ENCODE measurements at places on chromosomes 5 and 9.

DNA sequence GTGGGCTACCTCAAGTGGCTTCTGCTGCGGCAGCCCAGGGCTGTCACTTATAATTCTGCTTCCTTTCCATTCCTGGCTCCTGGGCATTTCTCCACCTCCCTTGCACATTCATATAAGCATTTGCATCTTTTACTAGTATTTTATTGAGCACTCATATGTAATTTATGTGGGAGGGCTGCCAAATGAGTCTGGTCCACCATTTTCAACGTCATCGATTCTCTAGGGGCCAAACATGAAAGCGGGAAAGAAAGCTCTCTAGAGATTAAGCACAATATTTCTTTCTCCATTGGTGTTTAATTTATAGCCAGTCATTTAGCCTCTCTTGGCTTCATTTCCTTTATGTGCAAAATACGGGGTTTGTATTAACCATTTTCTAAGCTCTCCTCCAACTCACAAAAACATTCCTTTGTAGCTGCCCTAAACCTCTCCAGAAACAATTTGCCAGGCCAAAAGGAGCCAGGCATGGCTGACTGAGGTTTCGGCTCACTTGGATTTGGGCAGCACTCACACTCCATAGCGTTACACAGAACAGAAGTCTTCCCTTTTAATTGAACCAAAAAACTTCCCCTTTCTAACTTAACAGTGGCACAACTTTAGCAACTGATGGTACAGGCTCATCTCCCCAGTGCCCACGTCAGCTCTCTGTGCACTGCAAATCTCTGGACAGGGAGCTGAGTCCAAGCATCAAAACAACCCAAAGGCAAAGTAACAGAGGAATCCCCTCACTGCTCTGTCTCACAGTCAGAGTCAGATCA lies 183.5 kb downstream of the ROR2 start:
- no peak for DNase-seq

DNA sequence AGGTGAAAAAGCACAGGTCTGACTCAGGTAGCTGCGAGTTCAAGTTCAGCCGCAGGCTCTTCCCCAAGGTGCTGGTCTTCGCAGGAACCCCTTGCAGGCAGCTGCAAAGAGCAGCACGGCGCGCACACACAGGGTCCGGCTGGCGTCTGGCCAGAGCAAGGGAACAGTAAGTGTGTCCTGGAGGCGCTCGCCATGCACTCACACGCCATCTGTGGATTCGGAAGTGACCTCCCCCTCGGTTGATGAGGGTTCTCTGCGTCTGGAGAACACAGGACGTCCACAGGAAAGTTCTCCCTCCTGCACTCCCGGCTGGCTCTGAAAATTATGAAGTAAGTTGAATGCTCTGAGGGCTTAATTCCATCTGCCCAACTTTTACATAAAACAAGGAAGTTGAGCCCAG lies 14.0 kb upstream of the EGFL7 start:
- no peak for DNase-seq

- DNase-seq: no peak
Measured at GRCh38 chr9:120310035-120310434, 269.9 kb downstream of the CDK5RAP2 start.

GRCh38 chr5:132103969-132104391 lies 30.4 kb downstream of the CSF2 start:
- no peak for DNase-seq

- peak; percentile 99 for DNase-seq
Measured at GRCh38 chr9:129413537-129414376, 207.1 kb downstream of the C9orf50 start.

- no peak for DNase-seq
Measured at GRCh38 chr9:109422641-109423040, 75.5 kb downstream of the PTPN3 start.

DNA sequence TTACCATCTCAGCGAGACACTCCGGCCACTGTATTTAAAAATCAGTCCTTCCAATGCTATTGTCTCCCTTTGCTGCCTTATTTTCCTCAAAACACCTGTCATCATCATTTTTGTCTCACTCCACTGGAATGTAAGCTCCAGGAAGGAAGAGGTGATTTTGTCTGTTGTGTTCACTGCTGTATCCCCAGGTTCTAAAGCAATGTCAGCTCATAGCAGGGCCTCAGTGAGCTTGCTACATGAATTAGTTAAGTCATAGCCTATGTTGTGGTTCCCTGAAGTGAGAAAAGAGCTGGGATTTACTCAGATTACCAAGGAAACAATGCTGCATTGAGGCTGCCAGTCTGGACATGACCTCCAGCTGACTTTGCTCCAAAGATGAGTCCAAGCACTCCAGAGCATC lies 137.6 kb upstream of the RASEF start:
- DNase-seq: no peak

DNA sequence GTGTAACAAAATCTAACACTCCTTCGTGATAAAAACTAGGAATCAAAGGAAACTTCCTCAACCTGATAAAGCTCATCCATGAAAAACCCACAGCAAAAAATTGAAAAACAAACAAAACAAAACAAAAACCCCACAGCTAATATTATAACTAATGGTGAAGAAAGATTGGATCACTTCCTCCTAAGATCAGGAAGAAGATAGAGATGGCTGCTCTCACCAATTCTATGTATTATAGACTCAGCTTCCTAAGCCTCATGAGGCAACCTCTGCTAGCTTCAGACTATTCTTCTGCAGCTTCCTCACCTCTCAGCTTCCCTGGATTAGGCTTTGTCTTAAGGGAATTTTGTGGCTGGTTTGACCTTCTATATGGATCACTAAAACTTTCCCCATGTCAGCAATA lies 40.1 kb downstream of the PHAX start:
- DNase-seq: no peak

- no peak for DNase-seq
Measured at GRCh38 chr9:34650816-34651215, 1.2 kb upstream of the IL11RA start.

- no peak for DNase-seq
Measured at GRCh38 chr9:26597542-26598149, 295.0 kb downstream of the CAAP1 start.

DNA sequence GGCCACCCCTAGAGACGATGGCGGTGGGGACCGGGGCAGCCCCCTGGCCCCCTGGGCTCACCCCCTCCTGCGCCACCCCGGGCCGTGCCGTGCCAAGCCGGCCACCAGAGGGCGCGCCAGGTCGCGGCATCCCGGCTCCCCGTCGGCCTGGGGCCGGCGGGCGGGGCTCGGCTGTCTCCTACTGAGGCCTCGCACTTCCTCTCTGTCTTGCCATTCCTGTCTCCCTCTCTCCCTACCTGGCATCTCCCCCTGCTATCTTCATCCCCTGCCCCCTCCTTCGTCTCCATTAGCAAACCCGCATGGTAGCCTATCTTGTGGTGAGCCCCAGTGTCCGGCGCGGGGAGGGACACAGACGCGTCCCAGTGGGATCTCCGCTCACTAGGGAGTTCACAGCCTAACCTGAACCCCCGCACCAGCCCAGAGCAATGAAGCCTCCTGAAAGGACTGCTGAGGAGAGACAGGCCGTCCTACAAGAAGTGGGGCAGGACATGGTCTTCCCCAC lies 29.8 kb upstream of the FABP6 start:
- DNase-seq: peak; percentile 91

GRCh38 chr5:146626936-146627335 lies 110.9 kb upstream of the GPR151 start:
- no peak for DNase-seq

- DNase-seq: peak; percentile 55
Measured at GRCh38 chr9:24257726-24258125, 288.0 kb downstream of the IZUMO3 start.

DNA sequence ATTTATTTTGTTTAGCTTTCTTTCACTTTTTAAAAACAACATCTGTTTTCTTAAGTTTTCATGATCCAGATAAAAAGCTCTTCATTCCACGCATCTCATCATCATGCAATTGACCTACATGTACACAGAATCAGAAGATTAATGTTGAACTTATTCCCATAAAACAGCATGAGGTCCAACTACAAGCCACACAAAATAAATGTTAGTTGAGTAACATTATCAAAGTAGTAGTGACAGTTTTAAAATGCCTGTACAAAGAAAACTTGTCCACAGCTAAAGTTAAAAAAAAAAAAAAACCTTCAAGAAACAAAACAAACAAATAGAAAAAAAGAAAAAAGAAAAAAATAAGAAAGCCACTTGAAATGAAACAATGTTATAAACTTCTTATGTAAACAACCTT lies 846.3 kb downstream of the TLE1 start:
- no peak for DNase-seq

DNA sequence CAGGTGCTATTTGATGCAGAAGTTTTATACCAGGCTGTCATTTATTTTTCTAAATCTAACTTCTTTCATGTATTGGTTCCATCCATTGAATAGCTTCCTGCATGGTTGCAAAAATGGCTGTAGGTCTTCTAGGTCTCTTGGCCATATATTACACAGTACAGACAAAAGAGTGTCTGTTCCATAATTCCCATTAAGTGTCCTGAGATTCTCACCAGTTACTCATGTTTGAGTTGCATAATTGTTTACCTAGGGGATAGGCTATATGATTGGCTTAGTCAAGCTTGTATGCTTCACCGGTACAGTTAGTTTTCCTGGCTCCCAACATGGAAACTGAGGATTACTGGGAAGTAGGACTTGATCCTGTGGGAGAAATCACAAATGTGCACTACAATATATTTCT lies 399.4 kb upstream of the NUDT12 start:
- DNase-seq: no peak

- DNase-seq: no peak
Measured at GRCh38 chr9:120187758-120188157, 392.2 kb downstream of the CDK5RAP2 start.

DNA sequence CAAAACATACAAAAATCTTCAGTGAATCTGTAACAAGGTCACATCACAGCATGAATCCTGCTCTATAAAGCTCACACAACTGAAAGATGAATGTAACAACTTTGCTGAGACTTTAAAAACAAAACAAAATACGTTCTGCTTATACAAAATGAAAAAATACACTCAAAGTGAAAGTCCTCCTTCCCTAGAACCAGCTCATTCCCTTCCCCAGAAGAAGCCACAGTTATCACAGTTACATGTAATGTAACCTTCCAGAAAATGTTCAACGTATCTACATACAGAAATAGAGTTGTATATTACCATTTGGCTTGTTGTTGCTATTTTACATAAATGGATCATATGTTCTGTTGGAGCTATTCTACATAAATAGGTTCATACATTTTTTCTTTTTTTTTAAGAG lies 2.6 kb downstream of the AUH start:
- DNase-seq: no peak

DNA sequence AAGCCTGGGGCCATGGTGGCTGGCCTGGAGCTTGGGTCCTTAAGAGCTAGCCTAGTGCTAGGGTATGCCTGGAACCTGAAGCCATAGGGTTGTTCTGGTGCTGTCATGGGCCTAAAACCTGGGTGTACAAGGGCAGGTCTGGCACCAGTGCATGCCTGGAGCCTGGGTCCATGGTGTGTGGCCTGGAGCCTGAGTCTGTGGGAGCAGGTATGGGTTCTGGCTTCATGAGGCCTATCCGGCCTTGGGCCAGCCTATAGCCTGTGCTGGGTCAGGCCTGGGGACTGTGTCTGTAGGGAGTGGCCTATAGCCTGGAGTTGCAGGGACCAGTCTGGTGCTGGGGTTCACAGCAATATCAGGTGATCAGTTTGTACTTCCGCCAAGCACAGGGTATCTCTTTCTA lies 347.2 kb upstream of the MEF2C start:
- no peak for DNase-seq

DNA sequence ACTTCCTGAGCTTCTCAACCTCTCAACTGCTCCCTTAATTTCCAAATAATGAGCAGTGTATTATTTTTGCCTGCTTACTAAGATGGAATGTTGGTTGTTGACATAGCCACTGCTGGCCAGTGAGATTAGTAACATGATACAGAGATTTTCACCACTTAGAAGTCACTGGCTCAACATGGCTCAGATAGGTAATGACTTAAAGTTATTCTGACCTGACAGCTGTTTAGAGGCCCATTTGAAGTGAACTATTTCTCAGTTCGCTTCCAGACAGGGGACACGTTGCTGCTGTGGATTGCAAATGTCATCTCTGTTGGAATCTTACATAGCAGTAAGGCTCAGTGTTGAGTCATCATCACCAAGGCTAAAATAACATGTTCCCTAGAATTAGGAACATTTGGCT lies 490.2 kb downstream of the TLE4 start:
- peak; percentile 40 for DNase-seq

DNA sequence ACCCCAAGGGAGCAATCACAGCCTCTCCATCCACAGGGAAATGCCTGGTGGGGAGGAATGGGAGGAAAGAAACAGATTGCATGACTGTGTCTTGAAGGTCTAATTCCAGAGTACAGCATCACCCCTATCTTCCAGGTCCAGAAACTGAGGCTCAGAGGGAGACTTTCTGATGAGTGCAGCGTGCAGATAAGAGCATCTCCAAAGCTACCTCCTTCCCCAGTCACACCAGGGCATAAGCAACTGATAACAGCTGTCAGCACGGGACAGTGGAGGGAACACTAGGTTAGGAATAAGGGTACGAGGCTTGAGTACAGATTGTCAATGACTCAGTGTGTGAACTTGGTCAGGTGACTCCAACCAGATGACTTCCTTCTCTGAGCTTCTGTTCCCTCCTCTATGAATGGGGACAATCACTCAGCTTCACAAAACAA lies 126.9 kb downstream of the KCNIP1 start:
- no peak for DNase-seq
